NCI-H1105 (cell line): ENCODE measurements at places on chromosomes 12 and 14.

DNA sequence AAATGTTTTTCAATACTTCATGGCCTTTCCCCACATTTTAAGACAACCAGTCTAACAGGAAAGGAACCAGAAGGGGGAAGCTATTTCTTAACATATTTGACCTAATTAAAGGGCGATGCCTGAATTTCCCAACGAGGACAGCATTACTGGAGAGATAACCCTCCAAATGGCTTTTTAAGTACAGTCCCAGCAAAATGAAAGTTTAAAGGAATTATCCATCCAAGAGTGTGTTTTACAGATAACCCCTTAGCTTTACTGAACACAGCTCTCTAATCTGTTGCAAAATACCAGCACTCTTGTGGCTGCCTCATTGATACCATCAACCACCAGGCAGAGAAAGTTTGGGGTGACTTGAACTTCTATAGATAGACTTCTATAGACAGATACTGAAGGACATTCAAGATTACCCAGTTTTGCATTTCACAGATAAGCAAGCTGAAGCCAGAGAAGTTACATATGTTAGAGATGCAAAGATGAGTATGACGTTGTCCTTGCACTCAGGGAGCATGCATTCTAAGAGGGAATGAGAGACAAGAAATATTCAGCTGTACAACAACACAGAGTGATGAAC lies 41.3 kb upstream of the DUSP6 start:
- DNase-seq = no peak

DNA sequence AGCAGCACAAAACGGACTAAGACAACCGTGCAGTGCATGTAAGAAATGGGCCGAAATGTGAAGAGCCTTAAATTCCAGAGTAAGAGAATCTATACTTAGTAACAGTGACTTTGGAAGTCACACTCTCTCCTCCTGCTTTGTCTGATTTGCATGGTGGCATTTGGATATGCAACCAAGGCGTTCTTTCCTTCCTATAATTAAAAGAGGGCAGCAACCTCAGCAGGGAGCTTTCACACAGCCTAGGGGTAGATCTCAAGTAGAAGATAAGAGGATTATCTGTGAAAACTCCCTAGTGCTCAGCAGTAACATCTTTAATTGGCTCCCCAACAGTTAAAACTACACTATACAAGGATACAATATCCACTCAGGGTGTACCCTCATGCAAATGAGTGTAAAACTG lies 16.5 kb downstream of the GMFB start:
- DNase-seq = no peak

DNA sequence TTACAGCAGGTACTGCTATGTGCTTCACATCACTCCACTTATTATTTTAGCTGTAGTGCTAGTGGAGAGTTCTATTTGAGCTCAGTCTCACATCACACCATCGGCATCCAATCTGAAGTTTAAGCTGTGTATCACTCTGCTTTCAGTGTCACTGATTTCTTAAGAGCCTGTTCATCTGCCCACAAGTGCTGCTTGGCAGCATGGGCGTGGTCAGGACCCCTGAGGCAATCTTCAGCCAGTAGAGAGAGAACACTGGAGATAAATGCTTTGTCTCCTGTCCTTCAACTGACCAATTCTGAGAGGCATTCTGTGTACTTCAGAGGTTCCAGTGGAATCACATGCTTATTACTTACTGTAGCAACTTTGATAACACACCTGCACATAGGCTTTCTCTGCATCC lies 728.8 kb downstream of the RPS29 start:
- no peak for DNase-seq

DNA sequence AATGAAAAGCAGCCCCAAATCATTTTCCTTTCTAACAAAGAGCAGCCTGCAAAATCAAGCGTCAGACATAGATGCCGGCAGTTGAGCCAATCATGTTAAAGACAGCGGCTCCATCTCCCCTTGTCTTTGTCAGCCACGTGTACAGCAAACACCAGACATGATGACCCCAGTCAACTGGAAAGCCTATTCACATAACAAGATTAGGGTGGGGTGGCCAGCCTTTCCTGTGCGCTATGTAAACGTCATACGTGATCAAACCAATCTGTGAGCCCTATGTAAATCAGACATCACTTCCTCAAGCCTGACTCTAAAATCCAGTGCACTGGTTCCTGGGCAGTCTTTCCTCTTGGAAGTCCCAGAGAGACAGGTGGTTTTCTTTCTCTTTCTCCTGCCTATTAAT lies 9.9 kb upstream of the FICD start:
- DNase-seq = no peak

GRCh38 chr14:39097159-39097558 lies 5.9 kb downstream of the SEC23A start:
- DNase-seq = no peak

GRCh38 chr14:26873362-26873960 lies 275.6 kb upstream of the NOVA1 start:
- no peak for DNase-seq

GRCh38 chr12:92898755-92899154 lies 30.3 kb downstream of the EEA1 start:
- no peak for DNase-seq

GRCh38 chr12:100927826-100928225 lies 133.2 kb downstream of the ANO4 start:
- no peak for DNase-seq

GRCh38 chr12:43578782-43579181 lies 26.8 kb upstream of the ADAMTS20 start:
- DNase-seq = no peak

GRCh38 chr14:99699861-99700260 lies 15.8 kb downstream of the CYP46A1 start:
- no peak for DNase-seq

DNA sequence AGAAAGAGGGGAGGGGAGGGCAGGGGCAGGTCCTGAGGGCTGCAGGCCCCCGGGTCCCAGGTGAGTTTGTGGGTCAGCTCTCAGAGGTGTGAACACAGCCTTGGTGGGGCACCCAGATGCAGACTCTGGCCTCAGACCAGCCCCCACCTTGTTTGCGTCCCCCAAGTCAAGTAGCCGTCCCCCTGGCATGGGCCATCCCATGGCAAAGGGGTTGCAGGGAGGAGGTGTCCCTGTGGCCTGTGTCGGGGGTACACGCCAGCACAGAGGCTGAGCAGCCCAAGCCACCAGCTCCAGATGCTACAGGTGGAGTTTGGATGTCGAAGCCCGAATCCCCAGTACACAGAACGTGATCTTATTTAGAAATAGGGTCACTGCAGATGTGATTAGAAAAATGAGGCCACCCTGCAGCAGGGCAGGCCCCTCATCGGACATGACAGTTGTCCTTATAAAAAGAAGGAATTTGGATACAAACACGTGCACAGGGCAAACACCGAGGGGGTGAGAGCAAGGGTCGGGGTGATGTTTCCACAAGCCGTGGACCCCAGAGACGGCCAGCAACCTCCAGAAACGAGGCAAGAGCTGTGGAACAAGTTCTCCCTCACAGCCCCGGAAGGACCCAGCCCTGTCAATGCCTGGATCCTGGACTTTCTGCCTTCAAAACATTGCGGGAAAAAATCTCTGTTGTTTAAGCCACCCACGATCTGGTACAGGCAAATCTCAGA lies 141.2 kb upstream of the C14orf180 start:
- DNase-seq = no peak

DNA sequence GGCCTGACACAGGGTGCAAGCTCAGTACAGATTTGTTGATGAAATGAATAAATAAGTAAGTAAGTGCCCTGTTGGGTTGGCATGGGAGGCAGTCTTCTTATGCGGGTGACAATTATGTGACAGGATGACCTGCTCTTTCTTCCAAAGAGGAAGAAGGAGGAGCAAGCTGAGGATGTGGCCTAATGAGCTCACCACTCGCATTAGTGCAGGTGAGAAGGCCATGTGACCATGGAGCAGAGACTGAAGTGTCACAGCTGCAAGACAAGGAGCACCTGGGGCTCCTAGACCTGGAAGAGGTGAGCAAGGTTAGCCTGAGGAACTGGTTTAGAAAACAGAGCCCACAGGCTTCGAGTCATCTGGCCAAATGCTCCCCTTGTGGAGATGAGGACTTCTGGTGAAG lies 34.9 kb downstream of the LRTM2 start:
- no peak for DNase-seq

GRCh38 chr14:98114122-98114895 lies 1157.7 kb downstream of the BCL11B start:
- DNase-seq = no peak

GRCh38 chr12:101858361-101858760 lies 19.0 kb upstream of the DRAM1 start:
- no peak for DNase-seq

GRCh38 chr12:11757095-11757494 lies 107.6 kb downstream of the ETV6 start:
- no peak for DNase-seq

GRCh38 chr14:103434868-103435442 lies 49.7 kb downstream of the MARK3 start:
- DNase-seq = no peak

DNA sequence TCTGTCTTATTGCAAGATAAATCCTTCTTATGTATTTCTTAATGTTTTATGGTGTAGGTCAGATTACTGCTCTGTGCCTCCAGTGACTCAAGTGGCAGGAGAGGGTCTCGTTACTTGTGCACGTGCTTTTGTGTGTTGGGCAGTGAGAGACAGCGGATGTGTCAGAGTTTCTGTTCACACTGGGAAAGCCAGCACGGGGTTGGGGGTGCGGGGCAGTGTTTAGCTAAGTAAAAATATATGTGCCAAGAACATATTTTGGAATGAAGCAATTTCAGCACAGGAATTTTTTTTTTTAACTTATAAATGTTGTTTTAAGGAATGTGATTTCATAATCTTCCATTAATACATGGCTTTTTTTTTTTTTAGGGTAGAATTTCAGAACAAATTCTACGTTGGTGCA lies 4.5 kb upstream of the DNAH10 start:
- no peak for DNase-seq

- no peak for DNase-seq
Measured at GRCh38 chr12:40170593-40170992, 54.2 kb upstream of the LRRK2 start.

DNA sequence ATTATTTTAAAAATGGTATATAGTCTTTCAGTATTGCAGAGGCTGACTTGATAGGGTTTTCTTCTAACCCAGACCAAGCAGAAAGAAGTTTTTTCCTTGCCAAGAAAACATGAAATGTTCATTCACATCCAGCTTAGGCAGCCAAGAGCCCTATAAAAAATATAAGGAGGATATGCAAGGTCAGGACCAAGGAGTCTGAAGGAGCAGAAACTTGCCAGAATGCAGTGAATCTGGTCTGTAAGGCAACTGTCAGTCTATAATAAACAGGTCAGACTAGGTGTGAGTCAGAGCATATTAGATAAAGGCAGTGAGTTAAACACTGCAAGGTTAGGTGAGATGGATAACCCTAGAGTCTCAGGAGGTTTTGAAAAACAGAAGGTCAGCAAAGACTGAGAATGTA lies 645.5 kb downstream of the C12orf50 start:
- DNase-seq = no peak

DNA sequence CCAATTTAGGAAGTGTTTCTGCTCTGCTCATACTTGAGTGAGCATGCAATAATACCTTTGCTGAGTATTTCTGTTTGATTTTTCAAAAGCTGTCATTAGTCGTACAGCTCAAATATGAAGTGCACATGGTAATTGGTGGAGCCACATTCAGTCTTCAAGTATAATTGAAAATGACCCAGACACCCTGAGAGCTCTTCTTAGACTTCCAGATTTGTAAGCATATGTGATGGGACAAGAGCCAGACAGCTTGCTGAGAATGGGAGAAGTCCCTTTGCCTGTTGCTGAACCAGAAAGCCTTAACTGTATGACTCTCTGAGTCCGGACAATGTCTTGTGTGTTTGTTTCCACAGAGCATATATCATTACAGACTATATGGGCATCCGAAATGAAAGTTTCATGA lies 307.3 kb downstream of the TMEM117 start:
- DNase-seq = no peak

- no peak for DNase-seq
Measured at GRCh38 chr12:65420941-65421340, 142.5 kb downstream of the MSRB3 start.

DNA sequence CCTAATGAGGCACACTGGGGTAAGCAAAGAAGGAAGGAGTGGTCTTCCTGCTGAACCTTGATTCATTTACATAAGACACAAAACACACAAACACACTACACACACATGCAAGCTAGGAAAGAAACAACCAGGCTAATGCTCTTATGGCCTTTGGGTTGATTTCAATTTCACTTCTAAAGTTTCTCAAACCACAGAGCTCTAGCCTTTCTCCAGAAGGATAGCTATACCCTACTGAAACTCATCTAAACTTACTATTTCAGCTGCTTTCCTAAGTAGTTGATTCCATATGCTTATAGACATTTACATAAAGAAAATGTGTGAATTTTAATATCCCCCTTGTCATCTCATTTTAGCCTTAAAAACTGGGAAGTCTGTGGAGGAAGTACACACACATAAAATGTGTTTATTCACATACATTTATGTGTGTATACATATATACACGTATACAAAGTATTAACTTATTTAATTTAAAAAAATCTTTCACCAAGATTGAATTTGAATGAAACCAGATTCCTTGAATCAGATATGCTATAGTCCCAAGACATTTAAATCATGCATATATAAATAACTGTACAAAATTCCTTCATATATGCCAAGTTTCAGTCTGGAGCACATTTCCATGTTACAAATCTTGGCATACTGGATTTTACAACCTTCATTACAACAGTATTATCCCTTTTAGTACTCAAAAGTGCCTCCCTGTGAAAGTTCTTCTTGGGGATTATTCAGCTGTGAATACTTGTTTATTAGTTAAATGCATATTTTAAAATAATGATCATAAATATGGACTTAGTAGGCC lies 231.8 kb upstream of the NPAS3 start:
- DNase-seq = no peak

DNA sequence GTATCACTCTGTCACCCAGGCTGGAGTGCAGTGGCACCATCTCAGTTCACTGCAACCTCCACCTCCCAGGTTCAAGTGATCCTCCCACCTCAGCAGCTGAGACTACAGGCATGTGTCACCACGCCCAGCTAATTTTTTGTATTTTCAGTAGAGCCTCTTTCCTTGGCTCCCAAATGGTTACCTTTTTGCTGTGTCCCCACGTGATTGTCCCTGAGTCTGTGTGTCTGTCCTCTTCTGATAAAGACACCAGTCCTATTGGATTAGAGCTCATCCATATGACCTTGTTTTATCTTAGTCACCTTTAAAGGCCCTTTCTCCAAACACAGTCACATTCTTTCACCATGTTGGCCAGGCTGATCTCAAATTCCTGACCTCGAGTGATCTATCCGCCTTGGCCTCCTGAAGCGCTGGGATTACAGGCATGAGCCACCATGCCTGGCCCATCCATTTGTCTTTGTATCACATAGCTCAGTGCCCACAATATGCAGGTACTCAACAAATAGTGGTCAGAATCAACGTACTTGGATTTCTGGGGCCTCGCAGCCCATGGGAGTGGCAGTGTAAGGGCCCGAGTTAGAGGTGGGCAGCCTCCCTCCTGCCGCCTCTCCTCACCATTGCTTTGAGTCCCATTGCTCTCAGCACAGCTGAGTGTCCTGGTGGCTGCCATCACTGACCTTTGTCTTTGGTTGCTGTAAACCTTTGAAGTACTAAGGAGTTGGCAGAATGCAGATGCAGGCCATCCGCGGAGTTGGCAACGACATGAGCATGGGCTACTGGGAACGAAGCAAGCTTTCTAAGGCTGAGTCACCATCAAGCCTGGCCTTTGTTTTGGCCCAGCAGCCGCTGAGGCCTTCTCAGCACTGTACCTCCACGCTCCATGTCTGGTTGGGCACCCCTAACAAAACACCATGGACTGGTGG lies 9.3 kb downstream of the TPCN1 start:
- DNase-seq = no peak

- no peak for DNase-seq
Measured at GRCh38 chr12:11657511-11657910, 8.0 kb downstream of the ETV6 start.

- no peak for DNase-seq
Measured at GRCh38 chr12:45343269-45344051, 127.6 kb downstream of the ANO6 start.
